ENCODE measurements at places on chromosomes 1 and 21.

GRCh38 chr1:159015440-159015909, 5.8 kb downstream of the IFI16 start:
- peak; percentile 92 for DNase-seq

DNA sequence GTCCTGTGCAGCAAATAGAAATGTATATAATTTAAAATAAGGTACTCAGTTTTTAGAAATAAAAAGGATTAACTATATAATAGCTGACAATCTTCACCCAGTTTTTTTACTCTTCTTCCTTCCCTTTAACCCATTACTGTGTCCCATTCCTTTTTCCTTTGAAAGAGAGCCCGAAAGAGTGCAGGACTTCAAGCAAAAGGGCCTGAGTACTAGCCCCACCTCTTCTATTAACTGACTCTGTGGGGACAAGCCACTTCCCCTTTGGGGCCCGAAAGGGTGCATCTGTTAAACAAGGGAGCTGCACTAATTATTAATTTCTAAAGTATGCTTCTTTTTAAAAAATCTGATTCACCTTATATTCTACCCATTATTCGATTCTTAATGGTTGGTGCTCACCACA, 3.3 kb downstream of the USP24 start:
- no peak for DNase-seq

DNA sequence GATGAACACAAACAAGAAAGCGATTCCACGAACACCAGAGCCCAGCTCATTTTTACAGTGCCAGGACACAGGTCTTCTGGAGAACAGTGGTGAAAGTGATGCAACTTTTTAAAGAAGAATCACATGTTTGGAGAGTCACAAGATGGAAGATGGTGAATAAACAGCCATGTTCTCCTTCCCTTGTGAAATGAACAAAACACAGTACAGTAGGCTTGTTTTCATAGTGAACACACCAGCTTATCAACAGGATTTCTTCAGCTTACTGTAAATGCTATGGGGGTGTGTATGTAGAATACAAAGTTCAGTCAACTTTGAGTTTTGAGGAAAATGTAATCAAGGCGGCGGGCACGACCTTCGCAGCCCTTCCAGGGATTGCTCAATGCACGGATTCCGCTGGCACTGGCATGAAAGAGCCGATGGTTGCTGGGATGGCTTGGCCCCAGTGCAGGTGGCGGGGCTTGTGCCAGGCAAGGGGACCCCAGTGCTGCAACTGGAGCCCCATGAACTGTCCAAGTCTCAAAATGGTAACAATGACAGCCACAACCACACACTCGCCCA, 9.7 kb downstream of the TMPRSS3 start:
- no peak for DNase-seq

- no peak for DNase-seq
Measured at GRCh38 chr1:153032073-153032472, 1.1 kb downstream of the SPRR1B start.

DNA sequence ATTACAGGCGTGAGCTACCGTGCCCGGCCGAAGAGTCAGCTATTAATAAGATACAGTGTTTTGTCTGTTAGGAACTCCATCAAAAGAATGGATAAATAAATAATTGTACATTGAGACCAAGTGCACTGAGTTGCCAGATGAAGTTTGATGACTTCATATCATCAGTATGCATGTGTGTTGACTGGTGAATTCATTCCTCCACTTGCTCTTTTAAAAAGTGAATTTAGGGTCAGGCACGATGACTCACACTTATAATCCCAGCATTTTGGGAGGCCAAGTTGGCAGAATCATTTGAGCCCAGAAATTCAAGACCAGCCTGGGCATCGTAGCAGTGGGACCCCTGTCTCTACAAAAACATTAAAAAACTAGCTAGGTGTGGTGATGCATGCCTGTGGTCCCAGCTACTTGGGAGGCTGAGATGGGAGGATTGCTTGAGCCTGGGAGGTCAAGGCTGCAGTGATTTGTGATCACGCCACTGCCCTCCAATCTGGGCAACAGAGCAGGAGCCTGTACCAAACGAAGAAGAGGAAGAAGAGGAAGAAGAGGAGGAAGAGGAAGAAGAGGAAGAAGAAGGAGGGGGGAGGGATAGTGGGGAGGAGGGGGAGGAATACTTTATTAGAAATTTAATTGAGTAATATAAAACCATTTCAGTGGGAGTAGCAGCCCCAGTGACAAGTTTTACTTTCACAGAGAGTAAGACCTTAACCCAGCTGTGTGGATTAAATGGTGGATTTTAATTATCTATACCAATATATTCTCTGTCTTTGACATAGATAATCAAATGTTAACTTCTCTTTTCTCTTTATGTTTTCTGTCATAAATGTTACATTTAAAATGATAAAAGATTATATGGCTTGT, 74.9 kb downstream of the CCDC18 start:
- no peak for DNase-seq

DNA sequence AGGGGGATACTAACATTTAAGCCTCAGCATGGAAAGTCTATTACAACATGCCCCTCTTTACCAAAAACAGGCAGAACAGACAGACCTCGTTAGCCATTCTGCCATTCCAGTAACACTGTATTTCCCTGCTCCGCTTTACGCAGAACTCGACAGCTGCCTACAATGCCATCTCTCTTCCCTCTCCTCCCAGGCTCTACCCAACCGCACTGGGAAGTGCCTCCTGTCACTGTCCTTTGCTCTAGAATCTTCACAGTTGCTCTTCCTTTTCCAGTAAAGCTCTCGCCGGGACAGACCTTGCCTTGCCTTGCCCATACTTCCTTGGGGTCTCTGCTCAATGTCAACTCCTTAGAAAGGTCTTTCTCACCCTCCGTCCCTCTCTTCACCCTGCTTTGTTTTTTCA, 22.8 kb downstream of the COA6 start:
- no peak for DNase-seq

- DNase-seq: no peak
Measured at GRCh38 chr1:217526636-217527035, 104.3 kb downstream of the GPATCH2 start.

- DNase-seq: no peak
Measured at GRCh38 chr1:224923726-224924125, 5.7 kb upstream of the DNAH14 start.

DNA sequence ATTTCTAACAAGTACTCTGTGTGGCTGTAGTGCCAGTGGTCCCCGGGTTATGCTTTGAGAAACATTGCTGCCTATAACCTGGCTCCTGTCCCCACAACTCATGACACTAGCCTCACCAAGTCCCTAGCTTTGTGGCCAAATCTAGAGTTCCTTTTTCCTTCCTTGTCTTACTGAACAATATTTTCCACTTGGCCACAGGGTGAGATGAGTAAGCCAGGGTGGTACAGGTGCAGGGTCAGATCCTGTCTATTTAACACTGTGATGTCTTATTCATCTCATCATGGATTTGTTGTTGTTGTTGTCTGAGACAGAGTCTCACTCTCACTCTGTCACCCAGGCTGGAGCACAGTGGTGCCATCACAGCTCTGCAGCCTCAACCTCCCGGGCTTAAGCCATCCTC, 18.6 kb downstream of the ARMH1 start:
- no peak for DNase-seq

GRCh38 chr1:10641976-10642375, 154.5 kb downstream of the CASZ1 start:
- no peak for DNase-seq

DNA sequence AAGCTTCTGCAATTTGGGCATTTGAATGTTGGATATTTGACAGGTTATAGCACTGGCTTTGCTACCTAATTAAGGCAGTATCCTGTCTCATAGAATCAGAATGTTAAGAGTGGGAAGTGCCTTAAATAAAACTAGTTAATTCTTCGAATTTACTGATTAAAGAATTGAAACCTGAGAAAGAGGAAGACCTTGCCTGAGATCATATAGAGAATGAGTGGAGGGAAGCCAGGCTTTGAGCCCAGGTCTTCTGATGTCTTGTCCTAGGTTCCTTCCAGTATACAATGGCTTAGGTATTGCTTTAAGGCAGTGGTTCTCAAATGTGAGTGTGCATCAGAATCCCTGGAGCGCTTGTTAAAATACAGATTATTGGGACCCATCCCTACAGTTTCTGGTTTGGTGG, 20.9 kb upstream of the SH3BGRL3 start:
- no peak for DNase-seq

- DNase-seq: no peak
Measured at GRCh38 chr1:198019126-198019525, 102.0 kb downstream of the LHX9 start.

DNA sequence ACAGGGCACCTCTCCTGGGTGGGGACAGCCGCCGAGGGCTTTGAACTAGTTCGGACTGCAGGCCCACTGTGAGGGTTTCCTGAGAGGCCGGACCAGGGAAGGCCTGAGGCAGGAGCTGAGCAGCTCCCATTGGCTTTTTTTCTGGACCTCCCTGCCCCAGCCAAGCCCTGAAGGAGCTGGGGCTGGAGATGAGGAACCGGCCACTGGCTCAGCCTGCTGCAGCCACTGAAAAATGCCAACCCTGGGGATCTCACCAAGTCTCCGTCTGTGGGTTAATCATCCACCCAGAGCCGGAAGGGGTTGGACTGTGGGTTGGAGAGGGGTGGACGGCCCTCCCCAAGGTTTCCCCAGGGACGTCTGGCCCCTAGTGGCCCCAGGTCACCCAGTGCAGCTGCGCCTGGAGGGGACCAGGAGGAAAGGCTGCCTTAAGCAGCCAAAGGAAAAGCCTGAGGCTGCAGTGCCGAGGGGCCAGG, 2.5 kb downstream of the VWA1 start:
- no peak for DNase-seq

- no peak for DNase-seq
Measured at GRCh38 chr1:66271216-66271903, 262.6 kb upstream of the SGIP1 start.

DNA sequence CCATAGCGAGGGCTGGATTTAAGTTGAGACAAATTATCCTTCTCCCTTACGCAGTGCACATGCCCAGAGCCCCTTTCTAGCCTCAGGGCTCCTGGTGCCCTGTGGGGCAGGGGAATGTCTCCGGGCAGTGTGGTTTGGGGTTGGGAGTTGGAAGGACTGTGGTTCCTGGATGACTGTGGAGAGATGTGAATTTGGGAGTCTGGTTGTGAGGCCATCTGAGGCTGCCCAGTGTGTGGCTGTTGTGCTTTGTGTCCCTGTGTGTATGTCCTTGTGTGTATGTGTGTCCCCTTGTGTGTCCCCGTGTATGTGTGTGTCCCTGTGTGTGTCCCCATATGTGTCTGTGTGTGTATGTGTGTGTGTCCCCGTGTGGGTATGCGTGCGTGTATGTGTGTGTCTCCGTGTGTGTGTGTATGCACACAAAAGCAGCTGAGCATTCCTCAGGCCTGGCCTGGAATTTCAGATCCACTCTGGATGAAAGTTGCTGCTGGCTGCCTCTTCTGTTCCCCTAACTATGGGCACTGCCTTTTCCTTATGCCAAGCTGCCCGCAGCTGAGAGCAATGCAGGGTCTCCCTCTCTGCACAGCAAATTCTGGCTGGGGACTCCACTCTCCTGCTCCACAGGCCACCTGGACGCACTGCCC, 65.4 kb downstream of the UBIAD1 start:
- DNase-seq: no peak

DNA sequence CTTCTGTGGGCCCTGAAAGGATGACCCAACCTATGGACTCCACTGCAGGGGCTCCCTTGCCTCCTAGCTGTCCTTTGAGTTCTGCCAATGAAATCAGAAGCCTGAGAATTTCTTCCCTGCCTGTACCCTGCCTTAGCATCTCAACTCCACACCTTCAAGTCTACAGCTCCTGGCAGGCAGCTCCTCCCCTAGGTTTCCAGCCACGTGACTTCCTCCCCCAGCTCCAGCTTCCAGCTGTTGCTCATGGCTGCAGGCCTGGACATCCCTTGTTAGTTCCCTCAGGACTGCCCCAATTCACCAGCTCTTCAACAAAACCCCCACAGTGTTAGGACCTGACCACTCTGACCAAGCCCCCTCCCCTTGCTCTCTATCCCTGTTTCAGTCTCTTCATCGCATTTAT, 2.4 kb downstream of the RCAN1 start:
- no peak for DNase-seq

DNA sequence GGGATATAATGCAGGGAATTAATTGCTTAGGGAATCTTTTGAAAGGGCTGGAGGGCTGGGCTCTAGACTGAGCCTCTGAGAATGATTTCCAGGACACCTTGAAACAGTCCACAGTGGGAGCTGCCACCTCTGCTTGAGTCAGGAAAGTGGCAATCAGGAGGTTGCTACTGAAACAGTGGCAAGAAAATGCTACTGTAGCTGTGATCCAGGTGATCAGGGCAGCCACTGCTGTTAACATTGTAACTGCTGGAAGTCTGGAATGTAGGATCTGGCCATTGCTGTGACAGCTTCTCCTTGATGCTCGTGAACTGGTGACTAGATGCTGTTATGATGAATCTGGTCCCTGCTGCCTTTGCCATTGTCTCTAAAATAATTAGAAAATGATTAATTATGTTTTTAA, 12.8 kb downstream of the MAGI3 start:
- no peak for DNase-seq
